Amygdala (tissue), 56 donors: ENCODE measurements at places on chromosomes 11 and 22.

GRCh38 chr11:108549319-108549885 lies 44.2 kb downstream of the EXPH5 start:
- DNase-seq = no peak

DNA sequence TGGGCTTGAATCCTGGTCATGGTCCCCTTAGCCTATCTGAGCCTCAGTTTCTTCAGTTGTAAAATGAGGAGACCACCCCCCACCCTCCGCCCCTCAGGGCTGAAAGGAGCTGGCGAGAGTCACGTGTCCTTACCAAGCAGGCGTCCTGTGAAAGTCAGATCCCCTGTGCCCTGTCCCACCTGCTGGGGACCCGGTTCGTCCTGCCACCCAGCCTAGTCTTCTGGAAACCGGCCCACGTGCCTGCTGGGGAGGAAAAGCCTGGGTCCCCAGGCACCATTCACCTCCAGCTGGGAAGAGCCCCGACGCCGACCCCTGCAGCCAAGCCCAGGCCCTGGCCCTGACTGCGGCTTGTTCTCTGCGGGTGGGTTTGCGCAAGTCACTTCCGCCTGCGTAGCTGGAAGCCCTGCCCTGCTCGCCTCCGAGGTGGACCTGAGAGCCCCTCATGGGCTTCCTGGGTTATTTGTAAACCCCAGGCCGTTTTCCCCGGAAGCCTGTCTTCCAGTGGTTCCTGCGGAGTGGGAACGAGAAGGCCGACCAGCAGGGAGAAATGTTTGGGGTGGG lies 679 bp upstream of the SSH3 start:
- DNase-seq = no peak

DNA sequence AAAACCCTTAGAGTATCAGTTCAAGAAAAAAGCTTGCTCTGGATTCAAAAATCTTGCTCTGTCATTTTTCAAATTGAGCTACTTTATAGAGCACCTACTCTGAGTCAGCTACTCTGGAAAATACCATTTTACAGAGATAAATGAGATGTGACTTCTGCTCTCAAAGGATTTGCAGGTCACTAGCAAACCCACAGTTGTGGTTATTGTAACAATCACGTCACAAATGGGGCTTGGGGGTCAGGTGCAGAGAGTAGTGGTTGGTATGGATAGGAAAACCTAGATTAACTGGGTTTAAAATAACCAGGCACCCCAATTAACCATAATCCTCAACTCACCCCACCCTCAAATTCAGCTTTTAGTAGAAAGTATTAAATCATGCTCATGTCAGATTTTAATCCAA lies 52.3 kb downstream of the MSANTD4 start:
- DNase-seq = no peak

DNA sequence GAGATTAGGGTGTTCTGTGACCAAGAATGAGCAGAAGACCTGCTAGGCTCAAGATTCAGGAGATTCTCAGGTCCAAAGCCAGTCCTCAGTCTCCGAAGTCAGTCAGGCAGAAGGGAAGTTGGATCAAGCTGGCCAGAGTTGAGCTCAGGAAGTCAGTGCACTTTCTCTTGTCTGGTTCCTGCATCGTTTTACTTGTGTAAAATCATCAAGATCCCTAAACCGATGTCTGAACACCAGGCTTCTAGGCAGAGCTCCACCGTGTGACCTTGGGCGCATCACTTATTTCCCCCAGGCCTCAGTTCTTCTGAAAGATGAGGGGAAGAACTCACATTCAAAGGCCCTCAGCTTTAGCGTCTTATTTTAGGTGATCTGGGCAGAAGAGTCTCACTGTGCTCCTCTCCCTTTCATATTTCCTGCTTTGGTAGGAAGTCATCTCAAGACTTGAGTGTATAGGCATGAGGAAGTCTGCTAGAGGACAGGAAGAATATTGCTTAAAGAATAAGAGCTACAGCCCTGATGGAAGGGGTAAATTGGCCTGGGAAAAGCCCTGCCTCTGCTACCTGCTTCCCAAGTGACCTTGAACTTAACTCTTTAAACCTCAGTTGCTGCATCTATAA lies 20.2 kb downstream of the NF2 start:
- DNase-seq = no peak

GRCh38 chr11:134592391-134592990 lies 180.4 kb upstream of the B3GAT1 start:
- DNase-seq = no peak

GRCh38 chr22:29040385-29041275 lies 21.0 kb downstream of the C22orf31 start:
- DNase-seq = peak; percentile 8

DNA sequence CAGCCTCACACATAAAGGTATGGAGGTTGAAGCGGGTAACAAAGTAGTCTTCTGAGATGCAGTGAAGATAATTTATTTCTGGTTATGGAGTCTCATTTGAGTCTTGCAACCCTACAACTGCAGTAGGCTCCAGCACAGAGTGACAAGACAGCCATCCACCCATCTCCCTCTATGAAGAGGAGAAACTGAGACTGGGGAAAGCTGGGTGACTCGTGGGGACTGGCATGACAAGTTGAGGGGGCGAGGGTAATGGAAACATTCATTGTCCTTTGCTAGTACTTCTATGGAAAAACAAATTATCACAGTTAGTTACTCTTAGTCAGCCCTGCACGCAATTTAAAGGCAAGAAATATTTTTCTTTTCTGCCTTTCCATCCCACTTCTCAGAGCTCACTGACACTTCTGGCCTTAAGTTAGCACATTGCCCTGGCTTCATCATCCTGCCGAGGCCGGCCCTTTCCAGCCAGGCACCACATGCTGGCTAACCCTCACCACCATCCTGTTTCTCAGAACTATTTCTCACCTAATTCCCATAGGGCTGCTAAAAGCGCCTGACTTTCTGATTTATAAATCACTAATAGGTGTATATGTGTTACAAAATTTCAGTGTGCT lies 361.1 kb downstream of the ETS1 start:
- DNase-seq = no peak

GRCh38 chr11:57203359-57203758 lies 21.6 kb downstream of the LRRC55 start:
- DNase-seq = no peak

- no peak for DNase-seq
Observed at GRCh38 chr11:70435361-70435760, 37.0 kb downstream of the CTTN start.

GRCh38 chr11:13495929-13496328 lies at the start of gene PTH:
Gene PTH, minus strand, starts transcription at chr11:13495997. Its CDS starts 3,142 bp downstream, at chr11:13492855.
- DNase-seq = no peak

GRCh38 chr11:110431051-110431672 lies 1.4 kb downstream of the FDX1 start:
- no peak for DNase-seq

GRCh38 chr22:37026325-37026724 lies 6.8 kb downstream of the MPST start:
- no peak for DNase-seq

- DNase-seq = no peak
Observed at GRCh38 chr11:12160680-12161079, 50.3 kb downstream of the MICAL2 start.
